ENCODE measurements at places on chromosomes 1 and 21.

DNA sequence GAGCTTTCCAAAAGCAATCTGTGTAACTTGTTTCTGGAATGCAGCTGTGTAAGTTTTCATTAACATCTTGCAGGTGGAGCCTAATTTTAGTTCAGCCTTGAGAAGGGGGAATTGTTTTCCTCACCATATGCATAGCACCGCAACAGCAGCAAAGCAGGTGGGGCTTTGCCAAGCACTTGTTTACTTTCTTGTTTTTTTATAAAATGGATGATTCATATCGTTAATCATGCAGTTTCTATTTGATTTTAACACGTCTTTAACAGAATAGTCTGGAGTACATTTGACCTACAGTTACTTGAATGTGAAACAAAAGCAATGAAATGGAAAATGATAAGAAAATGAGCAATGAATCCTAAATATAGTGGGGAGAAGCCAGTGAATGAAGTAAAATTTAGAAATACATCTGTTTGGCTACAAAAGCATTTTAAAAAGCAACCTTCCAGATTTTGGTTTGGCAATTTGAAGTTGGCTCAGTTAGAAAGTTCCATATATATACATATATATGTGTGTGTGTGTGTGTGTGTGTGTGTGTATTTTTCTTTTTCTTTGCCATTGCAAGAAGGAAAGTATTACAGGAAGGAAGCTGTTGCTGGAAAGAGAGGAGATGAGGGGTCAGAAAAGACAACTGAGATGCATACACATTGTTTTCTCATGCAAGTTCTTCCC is 119.0 kb upstream of the ADGRL2 start:
- no peak for DNase-seq

DNA sequence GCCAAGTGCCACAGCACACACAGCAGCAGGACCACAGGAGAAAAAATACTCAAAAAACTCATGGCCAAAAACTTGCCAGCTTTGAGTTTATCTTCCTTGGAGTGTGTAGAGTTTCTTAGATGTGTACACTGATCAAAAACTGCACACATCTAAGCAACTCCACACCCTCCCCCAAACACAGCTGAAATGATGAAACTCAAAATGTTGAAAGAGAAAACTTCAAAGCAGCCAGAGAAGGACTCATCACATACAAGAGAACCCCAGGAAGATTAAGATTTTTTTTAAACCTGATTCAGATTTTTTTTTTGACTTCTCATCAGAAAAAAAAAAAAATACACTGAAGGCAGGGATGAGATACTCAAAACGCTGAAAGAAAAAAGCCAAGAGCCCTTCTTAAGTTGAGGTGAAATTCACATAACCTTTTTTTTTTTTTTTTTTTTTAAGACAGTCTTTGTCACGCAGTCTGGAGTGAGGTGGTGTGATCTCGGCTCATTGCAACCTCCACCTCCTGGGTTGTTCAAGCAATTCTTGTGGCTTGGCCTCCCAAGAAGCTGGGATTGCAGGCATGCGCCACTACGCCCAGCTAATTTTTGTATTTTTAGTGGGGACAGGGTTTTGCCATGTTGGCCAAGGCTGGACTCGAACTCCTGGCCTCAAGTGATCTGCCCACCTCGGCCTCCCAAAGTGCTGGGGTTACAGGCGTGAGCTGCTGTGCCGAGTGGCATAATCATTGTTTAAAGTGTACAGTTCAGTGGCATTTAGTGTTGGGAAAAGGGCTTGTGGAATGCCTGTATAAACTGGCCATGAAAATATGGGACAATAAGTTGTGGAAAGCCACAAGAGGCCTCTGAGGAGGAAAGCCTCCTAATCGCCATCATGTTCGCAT is 20.9 kb upstream of the PDXK start:
- DNase-seq = no peak

DNA sequence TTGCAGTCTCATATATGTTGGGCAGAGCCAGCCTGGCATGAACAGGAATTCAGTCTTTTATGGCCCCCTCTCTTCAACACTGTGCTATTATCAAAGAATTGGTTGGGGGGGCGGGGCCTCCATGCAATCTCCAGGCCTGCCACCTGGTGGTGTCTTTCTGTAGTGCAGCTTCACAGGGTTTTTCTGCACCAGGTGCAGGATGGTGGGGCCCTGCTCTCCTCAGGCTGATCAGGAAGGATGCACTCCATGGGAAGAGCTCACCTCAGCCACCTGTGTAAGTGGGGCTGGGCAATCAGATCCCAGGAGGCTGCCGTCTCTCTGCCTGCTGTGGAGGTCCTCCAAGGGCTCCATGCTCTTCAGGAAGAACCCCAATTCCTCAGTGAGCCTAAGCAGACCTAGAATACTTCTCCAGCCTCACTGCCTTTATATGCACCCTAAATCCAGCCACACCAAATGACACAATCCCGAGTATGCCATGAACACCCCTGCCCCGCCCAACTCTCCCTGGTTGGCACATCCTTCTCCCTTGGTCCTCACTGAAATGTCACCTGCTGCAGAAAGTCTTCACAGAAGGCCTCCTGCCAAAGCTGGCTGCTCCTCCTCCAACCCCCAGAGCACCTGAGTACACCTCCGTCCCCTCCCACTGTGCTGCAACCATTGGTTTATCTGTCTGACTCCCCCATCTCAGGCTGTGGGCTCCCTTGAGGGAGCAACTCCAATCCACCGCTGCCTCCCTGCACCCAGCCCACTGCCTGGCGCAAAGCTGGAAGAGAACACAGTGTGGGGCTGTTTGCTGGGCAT is 16.5 kb downstream of the STK40 start:
- DNase-seq = peak; percentile 31

GRCh38 chr1:158248118-158248517 is 6.1 kb upstream of the CD1A start:
- peak; percentile 90 for DNase-seq

DNA sequence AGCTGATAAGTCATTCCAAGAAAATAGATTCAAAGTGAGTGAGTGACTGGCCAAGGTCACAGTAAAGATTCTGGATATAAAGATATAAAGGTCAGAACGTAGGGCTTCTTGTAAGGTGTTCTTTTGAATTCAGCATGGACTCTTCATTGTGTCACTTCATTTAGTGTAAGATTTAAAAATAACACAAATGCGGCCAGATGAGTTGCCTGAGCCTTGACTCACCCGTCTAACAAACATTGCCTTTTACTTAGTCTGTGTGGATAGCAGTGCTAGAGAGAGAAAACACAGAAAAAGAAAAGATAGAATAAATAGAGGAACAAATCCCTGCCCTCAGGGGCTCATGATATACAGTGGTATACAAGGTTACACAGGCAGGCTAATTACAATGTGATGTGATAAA is 223.4 kb downstream of the PLPP3 start:
- DNase-seq = no peak

GRCh38 chr1:207977876-207978275 is 67.0 kb upstream of the CD34 start:
- no peak for DNase-seq

DNA sequence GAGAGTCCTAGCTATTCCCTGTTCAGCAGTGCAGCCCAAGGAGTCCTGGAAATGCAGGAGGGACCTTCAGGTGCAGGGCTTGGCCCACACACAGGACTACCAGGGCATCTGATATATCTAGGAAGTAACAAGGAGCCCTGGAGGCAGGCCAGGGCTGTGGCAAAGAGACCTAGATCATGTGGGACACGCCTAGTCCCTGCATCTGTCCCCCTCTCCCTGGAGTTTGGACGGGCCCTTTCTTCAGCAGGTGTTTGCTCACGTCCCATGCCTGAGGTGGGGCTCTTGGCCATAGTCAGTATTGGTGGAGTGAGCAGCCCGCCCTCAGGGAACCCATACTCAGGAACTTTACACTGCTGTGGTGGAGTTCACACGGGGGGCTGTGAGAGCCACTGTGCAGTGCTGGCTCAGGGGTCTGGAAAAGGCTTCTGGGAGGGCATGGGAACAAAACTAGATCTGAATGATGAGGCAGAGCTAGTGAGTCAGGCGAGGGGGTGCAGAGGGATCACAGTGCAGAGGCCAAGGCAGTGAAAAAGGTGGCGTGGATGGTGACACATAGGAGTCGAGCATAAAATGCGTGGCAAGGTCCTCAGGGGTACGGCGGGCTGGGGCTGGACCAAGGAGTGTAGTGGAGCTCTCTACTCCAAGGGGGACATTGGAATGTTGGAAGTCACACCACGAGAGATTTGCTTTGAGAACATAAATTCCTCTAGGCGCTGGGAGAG is 25.6 kb downstream of the TMEM53 start:
- DNase-seq = no peak

DNA sequence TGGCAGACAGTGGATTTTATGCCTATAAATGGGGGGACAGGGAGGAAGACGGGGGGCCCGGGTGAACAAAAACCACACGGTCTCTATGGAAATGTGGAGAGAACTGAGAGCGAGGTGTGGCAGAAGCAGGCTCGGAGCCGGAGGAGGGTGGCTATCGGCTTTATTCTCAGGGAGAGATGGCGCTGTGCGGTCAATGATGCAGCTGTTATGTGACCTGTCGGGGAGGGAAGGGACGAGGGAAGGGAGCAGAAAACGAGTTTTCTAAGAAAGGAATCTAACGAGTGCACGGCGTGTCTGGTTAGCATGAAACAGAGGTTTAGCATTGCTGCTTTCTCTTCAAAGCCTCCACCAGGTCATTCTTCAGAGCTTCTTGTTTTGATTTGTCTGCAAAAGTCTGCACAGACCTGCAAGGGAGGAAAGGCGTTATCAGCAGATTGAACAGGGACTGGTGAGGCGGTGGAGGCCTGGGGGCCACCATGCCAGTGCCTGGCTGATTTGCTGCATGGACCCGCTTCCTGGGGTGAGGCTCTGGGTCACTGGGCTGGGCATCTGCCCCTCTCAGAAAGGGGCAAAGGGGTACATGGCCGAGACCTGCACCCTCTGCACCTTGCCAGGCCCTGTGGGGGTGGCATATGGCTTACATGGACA is 27.2 kb downstream of the SLC66A1 start:
- DNase-seq = no peak

DNA sequence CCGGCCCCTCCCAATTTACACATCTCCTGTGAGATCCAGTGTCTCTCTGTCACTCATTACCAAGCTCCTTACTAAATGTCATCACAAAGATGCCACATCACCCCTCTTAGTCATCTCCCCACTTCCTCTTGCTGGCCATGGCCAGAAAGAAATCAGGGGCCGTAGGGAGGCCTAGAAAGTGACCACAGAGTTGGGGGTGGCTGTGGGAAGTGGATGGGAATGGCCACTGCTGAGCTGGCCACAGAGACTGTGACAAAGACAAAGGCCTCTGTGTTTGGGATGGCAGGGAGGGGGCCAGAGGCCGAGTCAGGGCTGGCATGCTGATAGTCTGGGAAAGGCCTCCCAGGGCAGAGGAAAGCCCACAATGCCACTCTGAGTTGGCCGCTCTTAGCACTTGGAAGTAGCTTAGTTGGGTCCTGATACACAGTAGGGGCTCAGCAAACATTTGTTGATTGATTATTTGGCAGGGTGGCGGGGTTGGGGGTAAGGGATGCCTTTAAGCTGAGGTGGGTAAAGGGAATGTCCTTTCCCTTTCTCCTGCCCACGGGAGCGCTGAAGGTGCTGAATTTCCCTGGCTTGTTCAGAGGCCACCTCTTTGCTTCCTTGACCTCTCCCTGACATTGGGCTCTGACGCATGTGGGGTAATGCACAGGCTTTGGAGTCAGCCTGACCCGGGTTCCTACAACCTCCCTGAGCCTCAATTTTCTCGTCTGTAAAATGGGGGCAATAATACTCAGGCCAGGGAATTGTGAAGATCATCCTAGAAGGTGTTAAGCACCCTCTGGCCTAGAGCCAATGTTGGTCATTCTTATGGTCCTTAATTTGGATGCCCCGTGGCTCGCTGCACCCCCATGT is 13.2 kb downstream of the NAV1 start:
- DNase-seq = no peak
